Cerebellar nuclear complex (tissue), 1 donor: ENCODE measurements at places on chromosomes 4 and X.
A peak's percentile ranks its signal among the peaks of the same experiment; 100 is the strongest.

DNA sequence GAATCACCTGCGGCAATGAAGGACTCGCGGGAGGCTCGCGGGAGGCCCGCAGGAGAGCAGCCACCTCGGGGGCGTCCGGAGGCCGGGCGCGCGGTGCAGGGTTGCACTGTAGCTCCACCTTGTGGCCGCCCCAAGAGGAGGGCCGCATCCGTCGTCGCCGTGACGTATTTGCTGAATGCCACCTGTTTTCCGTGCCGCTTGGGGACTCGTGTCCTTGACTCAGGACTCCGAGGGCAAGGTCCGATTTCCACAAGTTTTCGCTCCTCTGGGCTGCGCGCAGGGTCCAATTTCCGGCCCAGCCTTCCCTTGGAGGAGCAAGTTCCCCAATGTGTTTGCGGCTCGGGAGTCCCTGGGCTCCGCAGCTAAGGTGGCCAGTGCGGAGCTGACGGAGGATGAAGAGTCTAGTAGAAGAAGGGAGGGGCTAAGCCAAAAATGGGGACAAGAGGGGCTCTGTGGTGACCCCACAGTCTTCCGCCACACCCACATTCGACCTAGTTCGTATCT, 10.7 kb upstream of the DLG3 start:
- DNase-seq = peak; percentile 2

DNA sequence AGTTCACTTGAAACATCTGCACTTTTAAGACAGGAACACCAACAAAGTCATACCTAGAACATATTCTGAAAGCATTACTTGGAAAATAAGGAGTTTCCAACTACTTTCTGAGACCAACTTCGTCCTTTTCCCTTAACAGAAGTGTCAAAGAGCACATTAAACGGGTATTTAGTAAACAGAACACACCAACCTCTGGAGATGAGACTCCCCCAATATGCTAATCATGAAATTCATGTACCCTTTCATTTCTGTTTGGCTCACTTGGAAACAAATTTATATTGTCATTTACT, 69.2 kb downstream of the NOCT start:
- DNase-seq = no peak

- DNase-seq = no peak
Measured at GRCh38 chr4:10085386-10085785, 31.2 kb downstream of the WDR1 start.

GRCh38 chr4:39024311-39024865, 7.8 kb downstream of the TMEM156 start:
- DNase-seq = no peak

GRCh38 chr4:40255393-40256281, 58.8 kb downstream of the RHOH start:
- no peak for DNase-seq

DNA sequence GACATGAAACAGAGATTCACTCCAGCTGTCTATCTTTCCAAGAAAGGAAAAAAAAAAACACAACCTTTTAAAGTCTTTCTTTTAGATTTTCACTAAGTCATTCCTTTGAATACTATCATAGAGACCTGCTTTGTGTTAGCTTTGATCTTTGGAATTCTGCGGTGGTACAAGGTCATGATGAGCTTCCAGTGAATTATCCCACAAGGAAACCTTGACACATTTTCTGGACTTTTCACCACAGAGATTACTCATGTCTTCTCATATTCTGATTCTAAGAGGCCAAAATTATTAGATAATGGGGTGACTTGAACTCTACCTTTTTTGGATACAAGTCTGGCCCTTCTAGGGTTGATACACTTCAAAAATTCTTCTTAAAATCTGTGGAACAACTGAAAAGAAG, 201.6 kb downstream of the PACRGL start:
- no peak for DNase-seq

- no peak for DNase-seq
Measured at GRCh38 chr4:69532125-69532524, 36.4 kb upstream of the UGT2B4 start.

DNA sequence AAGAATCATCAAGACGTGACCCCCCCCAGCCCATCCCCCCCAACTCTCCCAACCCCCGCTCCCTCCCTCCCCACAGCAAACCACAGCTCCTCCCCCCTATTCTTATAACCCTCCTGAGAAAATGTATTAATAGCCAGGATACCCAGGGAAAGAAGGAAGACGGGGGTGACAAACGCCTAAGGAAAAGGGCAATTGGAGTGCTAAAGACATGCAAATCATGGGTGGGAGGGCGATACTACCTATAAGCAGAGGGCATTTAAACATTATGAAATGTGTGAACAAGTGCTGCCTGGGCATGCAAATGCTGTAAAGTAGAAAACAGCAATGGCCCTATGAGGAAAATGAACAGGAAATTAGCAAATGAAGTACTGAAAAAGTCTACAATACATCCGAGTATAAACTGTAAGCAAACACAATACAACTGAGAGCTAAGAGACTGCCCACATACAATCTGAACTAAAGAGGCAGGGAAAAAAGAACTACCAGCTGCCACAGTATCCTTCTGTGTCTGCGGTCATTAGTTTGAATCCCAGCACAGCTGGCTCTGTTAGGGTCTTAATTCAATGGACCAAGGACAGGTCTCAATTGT, 2.4 kb downstream of the CXXC4 start:
- DNase-seq = no peak

DNA sequence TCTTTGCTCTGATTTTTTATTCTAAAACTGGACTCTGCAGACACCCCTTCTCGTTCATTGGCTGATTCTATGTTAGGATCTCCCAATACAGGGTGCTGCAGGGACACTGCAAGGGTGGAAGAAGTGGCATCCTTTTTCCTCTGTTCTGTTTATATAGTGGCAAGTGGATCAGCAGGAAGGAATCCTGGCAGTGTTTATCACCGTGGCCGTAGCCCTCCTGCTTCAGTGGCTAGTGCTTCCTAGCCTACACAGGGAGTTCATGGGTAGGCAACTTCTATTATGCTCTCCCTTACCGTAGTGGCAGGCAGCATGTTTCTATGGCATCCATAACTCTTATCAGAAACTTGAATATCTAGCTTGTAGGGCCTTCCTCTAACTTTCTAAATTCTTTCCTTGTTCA, 6.4 kb upstream of the AP1AR start:
- DNase-seq = no peak

DNA sequence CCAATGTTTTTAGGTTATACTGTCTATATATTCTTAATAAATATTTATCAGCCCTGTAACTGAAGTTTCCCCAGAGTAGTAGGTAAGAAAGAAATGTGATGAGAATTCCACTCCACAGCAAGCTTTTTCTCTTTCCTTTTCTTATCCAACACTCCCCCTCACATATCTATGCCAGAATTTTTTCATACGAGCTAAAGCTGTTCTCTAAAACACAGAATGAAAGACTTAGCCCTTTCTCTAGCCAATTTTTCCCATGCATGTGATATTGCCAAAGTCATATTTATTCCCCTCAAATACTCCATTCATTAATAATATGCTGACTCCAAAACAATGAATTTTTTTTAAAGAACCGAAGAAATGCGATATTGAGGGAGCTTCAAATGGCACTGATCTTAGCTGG, 32.3 kb downstream of the VEGFC start:
- DNase-seq = no peak

GRCh38 chr4:123562994-123563750, 166.6 kb downstream of the SPRY1 start:
- DNase-seq = no peak
